ENCODE measurements at places on chromosomes 7 and 10.

- no peak for DNase-seq
Measured at GRCh38 chr7:27260211-27260610, 17.6 kb downstream of the EVX1 start.

DNA sequence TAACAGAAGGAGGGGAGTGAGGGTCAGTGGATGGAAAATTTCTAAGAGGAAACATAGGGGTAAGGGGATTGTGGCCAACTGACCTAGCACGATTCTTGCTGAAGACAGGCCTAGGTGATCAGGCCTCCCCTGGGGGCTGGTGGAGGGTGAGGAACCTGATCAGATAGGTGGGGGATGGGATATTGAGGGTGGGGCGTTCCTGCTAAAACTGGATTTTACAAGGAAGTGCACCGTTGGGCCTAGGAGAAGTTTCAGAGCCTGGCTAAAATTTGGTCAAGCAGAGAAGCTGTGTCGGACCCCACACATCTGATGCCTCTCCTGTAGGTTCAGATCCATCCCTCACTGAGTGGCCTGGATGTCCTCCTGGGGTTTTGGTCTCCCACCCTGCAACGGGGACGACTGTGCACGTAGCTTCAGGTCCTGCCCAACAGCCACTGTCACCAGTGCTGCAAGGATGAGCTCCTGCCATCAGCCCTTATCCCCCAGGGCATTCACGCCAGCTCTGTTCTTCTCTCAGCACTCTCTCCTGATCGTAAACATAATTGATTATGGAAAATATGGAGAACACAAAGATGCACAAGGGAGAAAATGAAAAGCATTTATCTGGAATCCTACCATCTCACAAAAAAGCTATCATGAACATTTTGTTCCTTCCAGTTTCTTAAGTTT is 89.9 kb downstream of the ADCY1 start:
- no peak for DNase-seq

GRCh38 chr10:48551861-48552591 is 52.8 kb downstream of the ARHGAP22 start:
- DNase-seq = no peak

DNA sequence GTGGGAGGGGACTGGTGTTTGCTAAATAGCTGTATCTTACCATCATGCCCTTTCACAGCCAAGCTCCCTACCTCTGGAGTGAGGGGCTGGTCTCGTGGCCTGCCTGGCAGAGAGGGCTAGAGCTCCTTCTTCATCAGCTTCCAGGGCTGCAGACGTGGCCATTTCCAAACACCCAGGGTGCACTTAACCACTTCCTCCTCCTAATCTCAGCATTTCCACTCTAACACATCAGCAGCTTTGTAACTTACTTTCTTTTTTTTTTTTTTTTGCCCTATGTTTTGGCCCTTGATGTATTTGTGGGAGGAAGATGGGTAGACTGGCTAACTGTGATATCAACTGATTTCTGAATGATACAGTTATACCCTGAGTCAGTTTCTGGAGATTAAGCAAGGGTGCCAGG is 27.4 kb downstream of the LRRC4 start:
- no peak for DNase-seq

- DNase-seq = no peak
Measured at GRCh38 chr10:4541292-4541691, 284.7 kb upstream of the AKR1E2 start.

GRCh38 chr7:96546426-96546825 is 163.2 kb downstream of the SEM1 start:
- DNase-seq = no peak

- no peak for DNase-seq
Measured at GRCh38 chr7:111883241-111883640, 320.9 kb upstream of the IMMP2L start.

DNA sequence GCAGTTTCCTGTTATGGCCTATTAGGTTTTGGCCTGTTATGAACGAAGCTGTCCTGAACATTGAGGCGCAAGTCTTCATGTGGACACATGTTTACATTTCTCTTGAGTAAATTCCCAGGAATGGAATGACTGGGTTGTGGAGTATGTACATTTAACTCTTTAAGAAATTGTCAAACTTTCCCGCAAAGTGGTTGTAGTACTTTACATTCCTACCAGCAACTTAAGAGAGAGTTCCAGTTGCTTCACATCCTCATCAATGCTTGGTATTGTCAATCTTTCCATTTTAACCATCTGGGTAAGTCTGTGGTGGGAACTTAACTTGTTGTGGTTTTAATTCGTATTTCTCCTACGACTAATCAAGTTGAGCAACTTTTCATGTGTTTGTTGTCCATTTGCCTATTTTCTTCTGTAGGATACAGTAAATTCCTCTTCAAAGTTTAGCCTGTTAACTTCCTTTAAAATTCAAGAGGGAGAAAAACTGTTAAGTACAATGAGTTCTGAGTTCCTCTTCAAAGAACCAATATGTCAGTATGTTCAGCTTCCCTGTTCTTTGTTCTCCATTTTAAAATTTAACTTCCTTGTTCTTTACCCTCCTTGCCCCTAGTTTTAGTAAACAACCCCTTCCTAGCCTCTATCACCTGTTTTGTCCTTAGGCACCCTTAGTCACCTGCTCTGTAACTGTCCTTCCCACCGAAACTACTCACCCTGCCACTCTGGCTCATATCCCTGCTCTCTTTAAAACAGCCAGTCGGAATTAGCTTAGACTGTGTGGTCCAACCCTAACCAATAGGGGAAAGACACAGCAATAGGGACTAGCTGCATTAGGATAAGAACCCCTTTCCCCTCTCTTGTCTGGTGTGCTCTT is 74.0 kb downstream of the FAM241B start:
- DNase-seq = no peak

GRCh38 chr7:103541026-103541425 is 95.0 kb upstream of the SLC26A5 start:
- DNase-seq = no peak

GRCh38 chr10:26857991-26858706 is 2.6 kb downstream of the ABI1 start:
- no peak for DNase-seq

GRCh38 chr7:121545418-121545817 is 149.3 kb upstream of the FAM3C start:
- no peak for DNase-seq
